ENCODE measurements at places on chromosomes 2 and 18.

DNA sequence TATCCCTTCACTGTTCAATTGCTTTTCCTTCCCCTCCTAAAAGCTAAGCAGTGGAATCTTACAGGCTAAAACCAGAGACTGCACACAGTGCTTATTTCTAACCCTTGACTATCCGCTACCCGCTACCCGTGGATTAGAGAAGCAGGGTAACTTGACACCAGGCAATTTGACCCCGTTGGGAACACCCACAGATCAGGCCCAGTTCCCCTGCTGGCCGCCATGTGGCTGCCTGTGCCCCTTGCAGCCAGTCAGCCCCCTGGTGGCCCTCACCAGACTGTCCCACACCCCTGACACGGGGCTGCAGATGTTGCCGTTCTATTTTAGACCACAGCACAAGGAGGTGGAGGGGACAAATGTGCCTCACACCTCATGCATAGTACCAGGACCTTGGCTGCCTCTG lies 74.8 kb downstream of the TXNL1 start:
- no peak for DNase-seq

- DNase-seq, result no peak
Measured at GRCh38 chr2:14255135-14255820, 377.2 kb upstream of the LRATD1 start.

DNA sequence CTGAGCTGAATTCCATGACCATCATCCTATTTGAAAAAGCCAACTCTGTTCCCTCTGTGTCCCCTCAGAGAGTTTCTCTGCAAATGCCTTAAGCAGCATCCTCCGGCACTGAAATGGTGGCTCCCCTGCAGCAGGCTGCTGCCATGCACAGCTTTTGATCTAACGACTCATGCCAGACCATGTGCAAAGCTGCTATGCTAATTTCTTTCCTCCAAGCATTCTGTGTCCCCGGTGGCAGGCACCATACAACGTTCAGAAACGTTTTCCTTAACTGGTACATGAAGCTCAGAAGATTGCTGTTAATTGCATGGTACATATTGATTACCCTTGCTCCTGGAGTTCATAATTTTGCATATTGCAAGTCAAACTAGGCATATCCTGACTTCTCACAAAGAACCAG lies 336.8 kb downstream of the RBM43 start:
- no peak for DNase-seq

DNA sequence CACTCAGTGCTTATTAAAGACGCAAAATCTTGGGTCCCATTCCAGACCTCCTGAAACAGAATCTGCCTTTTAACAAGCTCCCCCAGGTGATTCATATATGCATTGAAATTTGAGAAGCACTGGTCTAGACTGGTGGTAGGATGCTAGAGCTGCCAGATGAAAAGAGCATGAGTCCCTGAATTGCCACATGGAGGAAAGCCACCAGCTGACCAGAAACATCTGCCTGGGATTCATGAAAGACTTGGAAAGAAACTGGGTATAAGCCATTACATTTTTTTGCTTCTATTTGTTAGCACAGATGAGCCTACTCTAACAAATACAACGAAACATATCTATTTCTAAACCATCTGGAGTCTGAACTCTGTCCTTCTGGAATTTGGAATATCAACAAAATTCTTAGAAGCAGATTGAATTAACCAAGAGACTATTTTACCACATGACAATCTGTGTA lies 228.9 kb downstream of the RBM43 start:
- DNase-seq, result peak; percentile 81

GRCh38 chr18:79327199-79327721 lies 68.5 kb upstream of the NFATC1 start:
- DNase-seq, result no peak

DNA sequence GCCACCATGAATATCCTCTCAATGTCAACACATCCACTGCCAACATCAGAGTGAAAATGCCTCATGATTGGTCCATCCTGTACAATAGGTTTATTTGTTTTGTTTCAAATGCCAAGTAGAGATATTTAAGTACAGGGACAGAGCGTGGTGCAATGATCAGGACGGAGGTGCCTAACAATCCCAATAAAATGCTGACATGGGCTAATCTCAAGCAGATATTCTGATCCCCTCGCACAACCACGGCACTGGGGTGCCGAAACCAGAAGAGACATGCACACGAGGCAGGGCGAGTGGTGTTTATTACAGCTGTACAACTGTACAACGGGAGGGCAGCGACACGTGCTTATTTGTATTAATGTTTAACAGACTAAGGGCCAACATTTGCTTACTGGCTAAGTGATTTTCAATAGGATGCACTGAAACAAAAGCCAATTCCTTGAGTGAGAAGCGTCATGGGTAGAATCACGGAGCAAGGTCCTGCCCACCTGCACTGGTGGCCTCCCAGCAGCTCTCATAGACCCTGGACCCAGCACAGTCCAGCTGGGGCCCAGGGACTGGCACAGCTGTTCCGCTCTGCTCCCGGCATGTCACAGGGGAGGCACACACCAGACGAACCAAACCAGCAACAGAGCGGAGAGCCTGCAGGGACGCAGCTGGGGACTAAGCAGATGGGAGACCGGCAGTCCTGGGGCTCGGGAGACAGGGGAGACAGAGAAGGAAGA lies 101.4 kb downstream of the HDAC4 start:
- no peak for DNase-seq

- DNase-seq, result no peak
Measured at GRCh38 chr2:157364257-157364974, 38.8 kb upstream of the ERMN start.

- DNase-seq, result no peak
Measured at GRCh38 chr2:119482481-119483394, 41.5 kb downstream of the SCTR start.

- no peak for DNase-seq
Measured at GRCh38 chr2:230691005-230691647, 21.5 kb upstream of the CAB39 start.

GRCh38 chr2:618005-618404 lies 59.2 kb downstream of the TMEM18 start:
- DNase-seq, result no peak

DNA sequence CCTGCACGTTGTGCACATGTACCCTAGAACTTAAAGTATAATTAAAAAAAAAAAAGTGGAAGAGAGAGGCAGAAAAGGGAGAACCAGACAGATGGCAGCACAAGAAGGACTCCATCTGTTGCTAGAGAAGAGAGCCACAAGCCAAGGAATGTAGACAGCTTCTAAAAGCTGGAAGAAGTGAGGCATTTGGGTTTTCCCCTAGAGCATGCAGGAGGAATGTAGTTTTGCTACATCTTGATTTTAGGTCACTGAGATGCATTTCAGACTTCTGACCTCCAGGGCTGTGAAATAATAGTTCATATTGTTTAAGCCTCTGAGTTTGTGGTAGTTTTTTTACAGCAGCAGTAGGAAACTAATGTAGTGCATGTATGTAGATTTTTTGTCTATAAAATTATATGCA lies 46.0 kb downstream of the CAVIN2 start:
- DNase-seq, result peak; percentile 24

- no peak for DNase-seq
Measured at GRCh38 chr2:144227427-144228105, 292.4 kb downstream of the ZEB2 start.
